ENCODE measurements at places on chromosomes 2 and 18.
A peak's percentile ranks its signal among the peaks of the same experiment; 100 is the strongest.

- DNase-seq = no peak
Observed at GRCh38 chr2:932320-933115, 18.1 kb upstream of the SNTG2 start.

GRCh38 chr18:30103881-30104280 lies 938.7 kb downstream of the DSC3 start:
- no peak for DNase-seq

GRCh38 chr2:64881037-64881492 lies 108.1 kb upstream of the SLC1A4 start:
- DNase-seq = no peak

DNA sequence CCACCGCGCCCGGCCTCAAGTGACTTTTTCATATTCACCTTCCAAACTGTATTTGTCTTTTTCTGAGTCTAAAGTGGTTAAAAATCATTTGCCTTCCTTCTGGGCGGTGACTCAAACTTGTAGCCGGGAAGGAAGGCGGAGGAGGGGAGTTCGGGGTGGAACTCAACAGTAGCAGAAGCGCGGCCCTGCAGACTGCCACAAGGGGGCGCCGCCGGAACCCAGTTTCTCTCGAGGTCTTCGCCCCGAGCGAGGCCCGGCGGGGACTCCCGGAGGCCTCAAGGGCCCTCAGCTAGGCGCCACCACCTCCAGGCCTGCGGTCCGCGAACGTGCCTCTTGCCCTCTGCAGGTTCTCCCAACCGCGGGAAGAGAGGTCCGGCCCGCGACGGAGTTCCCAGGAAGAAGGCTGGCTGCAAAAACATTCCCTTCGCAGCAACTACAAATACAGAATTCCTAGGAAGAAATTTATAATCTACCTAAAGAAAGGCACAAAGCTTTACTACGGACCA lies 16.8 kb upstream of the ITM2C start:
- DNase-seq = peak; percentile 60

DNA sequence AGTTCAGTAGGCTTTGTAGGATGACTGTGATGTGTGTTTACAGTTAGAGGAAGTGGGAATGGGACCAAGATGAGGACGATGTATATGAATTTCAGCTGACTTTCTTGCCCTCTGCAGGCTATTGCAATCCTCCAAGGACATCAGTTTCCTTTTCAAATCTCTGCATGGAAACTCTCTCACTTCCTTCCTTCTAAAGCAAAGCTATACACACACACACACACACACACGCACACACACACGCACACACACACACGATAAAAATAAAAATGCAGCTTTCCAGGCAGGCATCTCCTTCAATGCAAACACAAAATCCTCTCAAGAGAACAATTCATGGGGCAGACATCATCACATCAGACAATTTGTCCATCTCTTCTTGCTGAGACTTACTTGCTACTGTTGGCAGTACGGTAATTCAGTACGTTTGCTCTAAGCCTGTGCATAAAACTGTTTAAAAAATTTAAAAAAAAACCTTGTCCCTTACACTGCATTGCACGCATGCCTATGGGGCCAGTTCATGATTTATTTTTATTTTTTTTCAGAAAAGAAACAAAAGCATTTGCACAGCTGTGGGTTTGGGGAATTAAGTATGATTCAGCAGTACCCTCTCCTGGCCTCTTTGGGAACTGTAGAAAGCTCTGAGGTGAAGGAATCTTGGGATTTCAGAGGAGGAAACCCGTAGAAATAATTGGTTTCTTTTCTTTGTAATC lies 27.1 kb upstream of the ICOS start:
- DNase-seq = peak; percentile 65

- no peak for DNase-seq
Observed at GRCh38 chr18:35938562-35938961, 33.9 kb upstream of the RMP24 start.

- DNase-seq = no peak
Observed at GRCh38 chr2:213958086-213958485, 452.8 kb upstream of the VWC2L start.

- no peak for DNase-seq
Observed at GRCh38 chr18:48036226-48036625, 105.8 kb upstream of the SMAD2 start.

- no peak for DNase-seq
Observed at GRCh38 chr2:352696-353095, 64.8 kb upstream of the ALKAL2 start.

- DNase-seq = no peak
Observed at GRCh38 chr18:36415625-36416024, 118.1 kb downstream of the FHOD3 start.

DNA sequence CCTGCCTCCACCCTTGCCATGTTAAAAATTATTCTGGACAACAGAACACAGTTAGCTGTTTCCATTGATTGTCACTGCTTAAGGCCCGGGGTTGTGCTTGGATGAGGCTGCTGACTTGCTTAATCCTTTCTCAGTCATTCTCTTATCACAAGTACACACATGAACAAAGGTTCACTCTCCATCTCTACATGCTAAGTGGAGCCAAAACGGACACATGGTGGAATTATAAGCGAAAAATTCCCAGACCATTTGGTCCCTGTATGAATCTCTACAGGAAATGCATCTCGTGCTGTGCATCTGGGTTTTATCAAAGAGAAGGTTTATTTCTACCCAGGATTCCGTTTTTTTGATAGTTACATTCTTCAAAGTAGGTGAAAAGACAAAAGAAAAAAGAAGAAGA lies 177.5 kb upstream of the ETAA1 start:
- no peak for DNase-seq

- no peak for DNase-seq
Observed at GRCh38 chr2:155690785-155691184, 641.7 kb downstream of the NR4A2 start.

GRCh38 chr18:46084431-46084830 lies 12.4 kb upstream of the PSTPIP2 start:
- no peak for DNase-seq

DNA sequence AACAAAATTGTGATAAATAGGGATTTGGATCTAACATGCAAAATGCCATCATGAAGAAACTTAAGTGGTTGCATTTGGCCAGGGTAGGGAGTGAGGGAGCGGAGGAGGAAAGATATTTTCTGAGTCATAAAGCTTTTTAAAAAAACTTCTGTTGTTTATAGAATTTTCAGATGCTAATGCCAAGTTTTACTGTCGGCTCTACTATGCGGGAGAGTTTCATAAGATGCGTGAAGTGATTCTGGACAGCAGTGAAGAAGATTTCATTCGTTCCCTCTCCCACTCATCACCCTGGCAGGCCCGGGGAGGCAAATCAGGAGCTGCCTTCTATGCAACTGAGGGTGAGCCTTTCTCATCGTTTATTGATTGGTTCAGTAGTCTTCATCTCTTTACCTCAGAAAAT lies 56.0 kb upstream of the PTH2R start:
- DNase-seq = peak; percentile 38

GRCh38 chr2:189265696-189266320 lies 86.2 kb upstream of the COL5A2 start:
- no peak for DNase-seq

- no peak for DNase-seq
Observed at GRCh38 chr2:125397535-125398251, 1258.3 kb upstream of the GYPC start.

GRCh38 chr2:120812866-120813265 lies 77.2 kb downstream of the GLI2 start:
- DNase-seq = no peak

DNA sequence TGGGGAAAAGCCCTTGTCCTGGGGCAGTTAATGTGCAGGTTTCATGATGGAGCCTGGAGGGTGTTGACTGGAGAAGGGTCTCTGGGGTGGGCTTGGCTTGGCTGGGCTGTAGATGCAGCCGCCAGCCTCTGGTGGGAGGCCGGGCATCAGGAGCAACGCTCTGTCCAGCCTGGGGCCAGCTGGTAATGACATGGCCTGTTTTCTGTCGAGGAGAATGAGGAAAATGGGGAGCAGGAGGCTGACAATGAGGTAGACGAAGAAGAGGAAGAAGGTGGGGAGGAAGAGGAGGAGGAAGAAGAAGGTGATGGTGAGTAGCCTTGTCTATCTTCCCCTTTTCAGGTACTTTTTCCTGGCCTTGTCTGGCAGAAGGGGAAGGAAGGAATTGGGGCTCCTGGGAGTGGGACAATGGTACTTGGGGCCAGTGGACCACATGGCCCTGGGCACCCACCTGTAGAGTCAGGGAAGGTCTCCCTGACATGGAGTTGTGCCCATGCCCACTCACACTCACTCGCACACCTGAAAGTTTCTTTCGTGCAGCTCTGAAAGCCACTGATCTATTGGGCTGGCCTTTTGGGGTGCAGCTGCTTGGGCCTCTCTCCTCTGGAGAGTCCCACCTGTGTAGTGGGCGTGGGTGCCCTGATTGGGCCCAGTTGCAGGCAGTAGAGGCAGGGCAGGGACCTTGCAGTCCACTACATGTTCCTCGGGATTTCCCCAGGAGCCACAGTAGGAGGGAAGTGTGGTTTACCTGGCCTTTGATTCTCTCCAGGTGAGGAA lies 3.5 kb downstream of the PTMA start:
- no peak for DNase-seq

GRCh38 chr2:69384618-69385081 lies 2.4 kb downstream of the GFPT1 start:
- no peak for DNase-seq

DNA sequence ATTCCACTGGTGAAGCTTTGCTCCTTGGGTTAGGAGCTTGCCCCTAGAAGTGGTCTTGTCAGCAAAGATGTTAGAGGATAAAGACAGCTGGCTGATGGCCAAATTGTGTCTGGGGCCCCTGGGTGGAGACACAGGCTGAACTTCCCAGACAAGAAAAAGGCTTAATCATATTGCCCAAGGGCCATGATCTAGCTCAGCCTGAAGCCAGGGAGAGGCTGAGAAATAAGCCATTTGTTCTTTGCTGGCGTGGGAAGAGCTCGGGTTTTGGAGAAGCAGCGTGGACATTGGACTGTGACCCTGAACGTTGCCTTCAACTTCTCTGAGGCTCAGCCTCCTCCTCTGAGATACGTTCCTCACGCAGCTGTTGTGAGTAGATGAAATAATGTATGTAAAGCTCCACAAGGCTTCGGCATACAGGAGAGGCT lies 153.0 kb downstream of the ZFP36L2 start:
- peak; percentile 61 for DNase-seq

GRCh38 chr2:79861059-79861374 lies 348.2 kb downstream of the CTNNA2 start:
- no peak for DNase-seq

DNA sequence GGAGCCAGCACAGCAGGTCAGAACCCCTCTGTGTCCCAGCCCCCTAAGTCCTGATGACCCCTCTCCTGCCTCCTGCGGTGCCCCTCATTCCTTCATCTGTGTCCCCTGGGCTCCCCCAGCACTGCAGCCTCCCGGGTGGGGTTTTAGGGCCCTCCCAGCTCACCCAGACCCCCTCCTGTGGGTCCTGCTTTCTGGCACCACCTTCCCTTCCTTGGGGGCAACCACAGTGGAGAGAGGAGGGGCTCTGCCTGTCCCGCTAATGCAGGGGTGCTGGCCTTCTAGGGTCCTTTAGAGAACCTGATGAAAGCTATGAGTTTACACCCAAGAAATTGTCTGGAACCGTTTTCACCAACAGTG lies 42.7 kb upstream of the ALPP start:
- DNase-seq = no peak

DNA sequence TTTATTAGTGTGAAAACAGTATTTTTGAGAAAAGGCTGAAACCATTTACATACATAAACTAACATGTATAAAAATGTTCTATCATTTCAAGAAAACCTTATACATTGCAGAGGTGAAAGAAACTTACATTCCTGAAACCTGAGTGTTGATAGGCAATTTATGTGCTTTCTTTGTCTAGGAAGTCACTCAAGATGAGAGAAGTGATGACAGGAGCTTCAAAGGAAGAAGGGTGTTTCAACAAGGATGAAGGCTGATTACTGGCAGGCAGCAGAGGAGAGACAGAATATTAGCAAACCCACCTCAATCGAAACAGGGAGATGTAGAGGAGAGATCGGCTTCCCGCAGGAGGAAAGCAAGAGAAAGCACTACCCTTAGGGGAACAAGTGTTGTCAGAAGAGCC lies 124.9 kb downstream of the PRELID3A start:
- no peak for DNase-seq

GRCh38 chr18:48445540-48445939 lies 36.4 kb upstream of the ZBTB7C start:
- peak; percentile 68 for DNase-seq

GRCh38 chr2:11286323-11286722 lies 58.1 kb downstream of the ROCK2 start:
- DNase-seq = no peak

DNA sequence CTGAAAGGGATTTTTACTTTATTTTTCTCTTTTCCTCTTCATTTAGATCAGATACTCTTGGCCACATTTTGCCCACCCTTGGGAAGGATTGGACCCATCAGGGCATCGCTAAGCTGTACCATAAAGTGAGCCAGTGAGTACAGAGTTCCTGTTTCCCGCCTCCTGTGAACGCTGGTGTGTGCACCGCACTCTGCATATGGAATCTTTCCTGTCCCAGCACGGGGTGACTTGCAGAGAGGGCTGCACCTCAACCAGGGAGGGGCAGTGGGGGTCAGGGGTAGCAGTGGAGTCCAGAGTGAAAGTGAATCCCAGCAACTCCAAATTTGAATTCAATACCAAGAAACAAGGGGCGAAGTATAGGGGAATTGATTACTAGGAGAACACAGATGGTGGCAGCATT lies 58.6 kb downstream of the LPIN1 start:
- no peak for DNase-seq

DNA sequence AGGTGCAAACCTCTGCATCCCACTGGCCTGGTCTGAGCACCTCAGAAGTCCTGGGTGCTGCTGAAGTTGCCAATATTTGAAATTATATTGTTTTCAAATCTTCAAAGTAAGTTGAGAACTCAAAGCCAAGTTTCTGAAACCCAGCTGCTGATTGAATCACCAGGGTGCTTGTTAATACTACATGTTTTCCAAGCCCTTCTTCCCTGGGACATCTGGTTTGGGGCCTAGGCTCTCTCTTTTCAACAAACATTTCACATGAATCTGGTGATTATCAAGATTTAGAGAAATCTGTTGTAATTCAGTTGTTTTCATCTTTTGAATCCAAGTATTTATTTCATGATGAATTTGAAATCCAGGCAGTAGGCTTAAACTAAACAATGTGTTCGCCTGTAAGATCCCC lies 24.4 kb downstream of the MLPH start:
- DNase-seq = peak; percentile 64

- no peak for DNase-seq
Observed at GRCh38 chr2:194566907-194567660, 1089.9 kb upstream of the SLC39A10 start.

- DNase-seq = no peak
Observed at GRCh38 chr2:137117385-137117784, 352.0 kb downstream of the THSD7B start.

- DNase-seq = no peak
Observed at GRCh38 chr2:64818664-64819060, 164.9 kb upstream of the SERTAD2 start.
